NCI-H1930 (cell line): ENCODE measurements at places on chromosomes 2 and 18.

GRCh38 chr18:22705328-22705727, 227.8 kb upstream of the RBBP8 start:
- DNase-seq = no peak

GRCh38 chr2:67272195-67272594, 124.9 kb upstream of the ETAA1 start:
- no peak for DNase-seq

DNA sequence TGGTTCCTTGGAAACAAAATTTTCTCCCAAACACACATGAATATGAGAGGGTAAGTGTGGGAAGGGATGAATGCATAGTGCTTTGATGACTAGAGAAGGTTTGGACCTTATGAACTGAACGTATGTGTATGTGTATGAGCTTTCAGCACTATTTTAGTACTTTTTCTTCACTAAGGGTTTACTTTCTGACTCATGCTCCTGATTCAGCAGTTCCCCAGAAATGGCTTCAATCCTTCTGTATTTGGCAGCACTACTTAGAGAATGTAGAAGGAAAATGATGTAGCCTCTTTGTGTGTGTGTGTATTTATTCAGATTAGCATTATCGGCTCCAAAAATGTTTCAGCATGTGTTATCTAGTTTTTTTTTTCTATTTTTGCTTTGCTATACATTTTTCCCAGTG, 22.2 kb downstream of the KCNJ3 start:
- no peak for DNase-seq

DNA sequence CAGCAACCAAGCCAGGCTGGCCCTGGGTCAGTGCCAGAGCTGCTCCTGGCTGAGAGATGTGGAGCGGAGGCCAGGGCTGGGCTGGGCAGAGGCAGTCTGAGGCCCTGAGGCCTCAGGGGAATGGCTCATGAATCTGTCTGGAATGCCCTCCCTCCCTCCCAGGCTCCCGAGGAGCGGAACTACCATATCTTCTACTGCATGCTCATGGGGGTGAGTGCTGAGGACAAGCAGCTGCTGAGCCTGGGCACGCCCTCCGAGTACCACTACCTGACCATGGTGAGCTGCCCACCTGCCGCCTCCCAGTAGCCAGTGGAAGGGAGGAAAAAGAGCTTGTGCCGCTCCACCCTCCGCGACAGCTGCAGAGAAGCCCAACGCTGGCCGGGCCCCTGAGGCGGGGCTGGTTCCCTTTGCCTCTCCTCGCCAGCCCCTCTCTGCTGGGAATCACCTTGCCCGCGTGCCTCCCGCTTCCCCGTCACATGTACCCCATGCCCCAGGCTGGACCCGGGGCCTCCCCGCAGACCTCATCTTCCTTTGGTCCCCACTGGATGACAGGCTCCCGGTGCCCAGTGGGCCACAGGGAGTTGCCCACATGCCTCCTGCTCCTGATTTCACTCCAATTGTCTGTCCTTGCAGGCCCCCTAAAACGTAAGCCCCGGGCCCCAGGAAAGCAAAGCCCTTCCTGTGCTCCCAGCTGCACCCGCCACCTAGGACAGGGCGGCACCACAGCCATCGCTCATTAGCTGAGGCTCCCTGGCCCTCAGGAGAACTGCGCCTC, 41.1 kb downstream of the MYO7B start:
- DNase-seq = no peak

GRCh38 chr2:226325526-226325925, 474.1 kb downstream of the IRS1 start:
- DNase-seq = no peak

DNA sequence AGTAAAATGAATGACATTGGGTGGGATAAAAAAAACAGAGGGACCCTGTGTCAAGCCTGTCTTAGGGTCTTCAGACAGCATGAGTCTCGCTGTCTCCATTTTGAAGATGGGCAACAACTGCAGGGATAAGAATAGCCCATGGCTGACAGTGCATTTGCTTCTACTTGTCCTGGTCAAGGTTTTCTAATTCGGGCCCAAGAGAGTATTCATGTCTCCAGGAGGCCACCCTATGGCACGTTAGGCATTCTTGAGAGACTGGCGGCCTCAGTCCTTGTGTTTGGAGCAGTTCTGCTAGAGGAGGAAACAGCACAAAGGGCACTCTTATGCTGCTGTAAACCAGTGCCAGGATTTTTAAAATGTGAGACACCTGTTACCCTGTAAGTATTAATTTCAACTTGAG, 9.5 kb upstream of the MYL1 start:
- DNase-seq = no peak

DNA sequence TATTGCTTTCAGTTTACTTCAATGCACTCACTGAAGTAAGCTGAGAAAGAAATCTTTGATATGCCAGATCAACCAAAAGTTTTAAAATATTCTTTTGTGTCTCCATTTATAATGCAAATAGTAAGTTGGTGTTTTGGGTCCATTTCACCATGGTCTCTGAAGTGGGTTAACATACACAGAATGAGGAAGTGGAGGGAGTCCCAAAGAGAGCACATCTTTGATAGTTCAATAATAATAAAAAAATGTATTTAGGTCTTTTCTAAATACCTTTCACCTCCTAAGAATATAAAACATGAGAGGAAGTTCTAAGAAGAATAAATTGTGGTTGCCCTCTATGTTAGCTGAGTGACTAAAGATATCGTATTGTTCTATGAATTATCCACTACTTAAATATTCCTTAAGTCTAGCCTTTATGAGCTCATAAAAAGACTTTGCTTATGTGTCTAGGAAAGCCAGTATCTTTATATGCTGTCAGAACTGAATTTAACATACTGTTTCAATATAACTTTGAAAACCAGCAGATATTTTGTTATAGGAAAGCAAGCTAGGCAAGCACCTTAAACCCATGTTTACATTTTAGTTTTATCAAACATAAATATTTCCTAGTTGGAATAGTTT, 148.7 kb upstream of the ZEB2 start:
- DNase-seq = no peak

DNA sequence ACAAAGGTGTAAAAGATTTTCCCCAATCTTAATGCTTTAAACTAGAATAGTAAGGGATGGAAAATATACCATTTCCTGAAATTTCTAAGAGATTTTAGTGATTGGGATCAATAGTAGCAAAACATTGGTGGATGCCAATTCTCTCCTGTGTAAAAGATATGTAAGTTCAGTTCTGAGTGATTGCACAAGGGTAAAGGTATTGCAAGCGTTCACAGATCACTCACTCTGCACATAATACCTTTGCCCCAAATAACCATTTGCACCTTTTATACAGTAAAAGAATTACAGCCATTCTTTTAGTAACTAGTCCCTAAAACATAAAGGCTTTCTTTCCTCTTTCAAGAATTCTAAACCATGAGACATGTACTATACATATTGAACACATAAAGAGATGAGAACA, 13.0 kb upstream of the ZCCHC2 start:
- DNase-seq = no peak

- DNase-seq = no peak
These were observed 23.3 kb upstream of the MCM6 start for GRCh38 chr2:135899567-135899966.

DNA sequence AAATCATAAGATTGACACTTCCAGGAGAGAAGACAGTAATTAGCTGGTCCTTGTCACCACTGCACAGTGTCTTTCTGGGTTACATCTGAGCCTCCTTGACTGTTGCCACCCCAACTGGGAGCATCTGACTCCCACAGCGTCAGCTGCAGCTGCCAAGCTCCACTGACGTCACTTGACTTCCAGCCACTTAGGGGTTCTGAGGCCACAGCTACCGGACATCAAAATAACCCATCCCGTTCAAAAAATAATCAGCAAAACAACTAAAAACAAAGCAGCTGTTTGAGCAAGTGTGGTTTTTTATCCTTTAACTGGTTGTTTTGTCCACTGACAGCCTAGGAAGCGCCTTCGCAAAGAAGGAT, 206.5 kb upstream of the AGAP1 start:
- DNase-seq = no peak

GRCh38 chr2:128325611-128326181, 7.0 kb upstream of the HS6ST1 start:
- no peak for DNase-seq

- DNase-seq = no peak
These were observed 3.0 kb downstream of the CNNM4 start for GRCh38 chr2:96763511-96764252.

GRCh38 chr2:107320881-107321280, 434.9 kb upstream of the ST6GAL2 start:
- DNase-seq = no peak

GRCh38 chr2:239203443-239204135, 197.2 kb downstream of the HDAC4 start:
- DNase-seq = no peak

- no peak for DNase-seq
These were observed 119.8 kb downstream of the LRATD1 start for GRCh38 chr2:14752295-14752694.

GRCh38 chr2:175383286-175383685, 201.8 kb upstream of the ATP5MC3 start:
- no peak for DNase-seq

GRCh38 chr18:8876887-8877286, 171.5 kb downstream of the MTCL1 start:
- no peak for DNase-seq

GRCh38 chr2:46984642-46985476, 69.3 kb upstream of the MCFD2 start:
- no peak for DNase-seq

GRCh38 chr18:23135550-23136325, 453 bp downstream of the CABLES1 start:
- DNase-seq = no peak

DNA sequence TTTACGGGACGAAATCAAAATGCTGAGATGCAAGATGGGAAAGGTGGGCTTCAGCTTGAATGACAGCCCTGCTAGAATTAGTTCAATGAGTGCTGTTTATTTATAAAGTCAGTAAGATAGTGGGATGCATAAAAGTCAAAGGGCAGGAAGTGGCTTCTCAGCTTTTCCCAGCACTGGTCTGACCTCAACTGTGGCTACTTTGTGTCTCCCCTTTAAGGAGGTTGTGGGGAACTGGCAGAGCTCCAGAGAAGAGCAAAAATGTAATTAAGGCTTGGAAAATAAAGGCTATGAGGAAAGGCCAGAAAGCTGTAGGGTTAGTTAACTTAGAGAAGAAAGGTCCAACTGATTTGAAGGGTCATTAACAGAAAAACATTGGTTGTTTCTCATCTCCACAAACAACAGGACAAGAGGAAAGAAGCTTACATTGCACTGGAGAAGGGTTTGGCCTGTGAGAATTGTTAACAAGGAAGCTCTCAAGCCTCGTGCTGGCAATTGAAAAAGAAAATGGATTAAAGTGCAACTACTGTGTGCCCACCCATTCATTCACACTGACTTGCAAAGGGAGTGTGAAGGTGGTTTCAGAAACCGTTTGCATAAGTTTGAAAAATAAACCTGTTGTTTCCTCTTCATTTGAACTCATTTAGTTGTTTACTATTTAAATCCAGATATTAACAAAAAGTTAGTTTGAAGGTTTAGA, 68.8 kb upstream of the CD28 start:
- no peak for DNase-seq

DNA sequence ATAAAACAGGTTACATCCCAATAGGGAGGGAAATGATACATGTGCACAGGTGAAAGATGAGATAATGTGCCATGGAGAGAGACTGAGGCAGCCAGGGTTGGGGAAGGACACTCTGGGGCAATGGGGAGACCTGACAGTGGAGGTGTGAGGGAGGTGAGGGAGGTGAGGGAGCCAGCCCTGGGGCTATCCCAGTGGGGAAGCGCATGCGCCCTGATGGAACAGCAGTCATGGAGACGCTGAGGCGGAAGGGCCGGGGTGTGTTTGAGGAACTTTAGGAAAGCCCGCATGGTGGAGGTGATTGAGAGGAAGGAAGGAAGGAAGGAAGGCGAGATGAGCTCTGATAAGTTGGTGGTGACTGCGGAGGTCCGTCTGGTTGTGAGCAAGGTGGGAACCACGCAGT, 66.5 kb downstream of the CABLES1 start:
- no peak for DNase-seq

DNA sequence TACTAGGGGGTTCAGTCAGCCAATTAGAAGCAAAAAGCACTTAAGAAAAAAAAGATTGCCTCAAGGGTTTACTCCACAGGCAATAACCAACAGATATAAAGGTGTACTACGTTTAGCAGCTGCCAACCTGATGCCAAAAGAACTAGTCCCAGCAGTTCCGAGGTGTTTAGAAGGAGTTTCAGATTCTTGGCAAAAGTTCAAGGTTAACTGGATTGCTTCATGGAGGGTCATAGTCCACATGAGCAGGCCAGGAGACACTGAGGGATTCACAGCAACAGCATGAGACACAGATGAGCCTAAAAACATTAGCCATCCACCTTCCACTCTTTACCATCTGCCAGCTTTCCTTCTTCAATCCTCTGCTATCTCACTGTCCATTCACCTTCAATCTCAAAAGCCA, 4.9 kb upstream of the DNAH7 start:
- DNase-seq = no peak

GRCh38 chr2:219663116-219663762, 35.8 kb downstream of the SLC4A3 start:
- no peak for DNase-seq

DNA sequence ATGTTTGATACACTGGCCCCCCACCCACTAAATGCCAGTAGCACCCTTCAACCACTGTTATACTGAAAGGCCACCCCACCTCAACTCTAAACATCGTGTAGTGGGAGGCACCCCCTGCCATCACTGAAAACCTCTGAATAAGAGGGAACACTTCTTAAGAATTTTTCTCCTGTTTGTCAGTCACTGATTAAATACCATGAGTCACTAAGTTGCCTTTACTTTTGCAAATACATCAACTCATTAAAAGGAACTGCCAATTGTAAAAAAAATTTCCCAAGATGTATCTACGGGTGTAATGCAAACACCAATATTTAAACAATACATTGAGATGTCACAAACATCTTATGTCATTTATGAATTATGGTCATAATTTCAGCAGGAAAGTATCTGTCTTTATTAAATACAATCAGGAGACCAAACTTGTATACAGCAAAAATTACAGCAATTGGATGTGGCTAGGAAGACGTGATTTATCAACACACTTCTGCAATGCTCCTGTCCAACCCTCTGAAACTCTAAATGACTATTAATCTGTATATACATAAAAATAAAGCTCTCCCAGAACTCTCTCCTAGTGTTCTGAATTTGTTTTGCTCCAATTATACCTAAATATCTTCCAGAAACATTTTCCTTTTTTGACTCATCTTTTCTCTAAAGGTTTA, 144.1 kb upstream of the STK17B start:
- DNase-seq = no peak

DNA sequence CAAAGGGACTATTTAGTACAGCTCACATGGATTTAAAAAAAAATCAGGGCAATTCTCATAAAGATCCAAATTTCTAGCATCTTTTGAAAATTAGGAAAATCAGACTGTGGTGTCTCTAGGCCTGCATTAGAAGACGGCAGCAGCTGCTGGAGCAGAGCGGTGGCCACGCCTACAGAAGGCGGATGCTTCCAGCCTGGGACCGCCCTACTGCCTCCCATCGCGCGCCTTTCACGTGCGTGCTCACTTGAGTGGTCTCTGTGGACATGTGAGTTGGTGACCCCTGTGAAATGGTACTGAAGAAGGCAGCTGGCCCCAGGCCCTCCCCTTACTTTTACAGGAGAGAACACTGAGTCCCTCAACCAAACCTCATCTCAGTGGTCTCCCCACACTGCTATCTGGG, 15.2 kb upstream of the ZFP36L2 start:
- no peak for DNase-seq
